Activated CD4-positive, alpha-beta T cell treated with anti-CD3 and anti-CD28 coated beads for 36 hours (primary cell): ENCODE measurements at places on chromosomes 1 and 21.

- DNase-seq, result no peak
Observed at GRCh38 chr1:114559356-114559755, 22.1 kb downstream of the BCAS2 start.

- no peak for DNase-seq
Observed at GRCh38 chr1:30257322-30257721, 466.1 kb downstream of the MATN1 start.

- no peak for DNase-seq
Observed at GRCh38 chr1:244782056-244782455, 53.4 kb upstream of the COX20 start.

- DNase-seq, result no peak
Observed at GRCh38 chr21:37967036-37967435, 50.8 kb upstream of the KCNJ6 start.

- no peak for DNase-seq
Observed at GRCh38 chr1:242008826-242009495, 10.1 kb upstream of the MAP1LC3C start.

DNA sequence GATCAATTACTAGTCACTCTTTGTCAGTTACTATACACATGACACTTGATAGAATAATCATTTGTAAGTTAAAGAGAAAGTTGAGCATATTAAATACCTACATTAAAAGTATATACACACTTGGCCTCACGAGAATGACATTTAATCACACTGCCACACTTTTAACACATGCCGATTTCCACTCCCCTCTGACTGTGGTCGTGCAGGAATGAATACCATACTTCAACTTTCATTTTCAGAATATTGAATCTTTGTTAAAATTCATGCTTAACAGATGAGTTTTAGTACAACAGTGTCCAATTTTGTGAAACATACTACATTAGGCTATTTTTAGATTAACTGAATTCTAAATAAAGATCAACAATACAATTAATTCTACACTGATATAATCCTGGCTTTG lies 78.2 kb upstream of the SDC3 start:
- no peak for DNase-seq

DNA sequence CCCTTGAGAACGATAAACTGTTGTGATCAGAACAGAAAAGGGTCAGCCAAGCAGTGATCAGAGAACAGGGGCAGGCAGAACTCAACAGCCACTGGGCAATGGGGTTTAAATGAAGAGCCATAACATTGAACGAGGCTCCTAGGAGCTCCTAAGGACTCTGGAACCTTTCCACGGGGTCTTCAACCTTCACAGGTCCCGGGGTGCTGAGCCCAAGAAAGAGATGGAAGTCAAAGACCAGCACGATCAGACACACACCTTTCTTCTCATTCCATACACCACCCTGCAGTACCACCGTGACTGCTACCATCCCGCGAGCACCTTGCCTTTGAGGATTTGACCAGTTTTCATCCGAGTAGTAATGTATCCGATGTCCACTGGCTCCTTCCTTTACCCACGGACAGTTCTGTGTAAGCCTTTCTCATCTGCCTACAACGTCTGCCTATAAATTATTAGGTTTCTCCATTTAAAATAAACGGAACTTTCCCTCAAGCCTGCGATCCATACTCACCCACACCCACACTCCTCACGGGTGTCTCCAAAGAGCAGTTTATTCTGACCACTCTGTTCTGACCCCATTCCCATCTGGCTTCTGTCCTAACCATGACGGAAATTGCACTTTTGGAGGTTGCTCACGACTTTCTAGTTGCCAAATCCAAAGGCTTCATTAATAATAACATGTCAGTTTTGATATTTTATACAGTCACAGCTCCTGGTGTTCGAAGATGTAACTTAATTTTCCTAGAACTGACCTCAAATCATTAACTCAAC lies 16.8 kb upstream of the HHAT start:
- DNase-seq, result no peak

DNA sequence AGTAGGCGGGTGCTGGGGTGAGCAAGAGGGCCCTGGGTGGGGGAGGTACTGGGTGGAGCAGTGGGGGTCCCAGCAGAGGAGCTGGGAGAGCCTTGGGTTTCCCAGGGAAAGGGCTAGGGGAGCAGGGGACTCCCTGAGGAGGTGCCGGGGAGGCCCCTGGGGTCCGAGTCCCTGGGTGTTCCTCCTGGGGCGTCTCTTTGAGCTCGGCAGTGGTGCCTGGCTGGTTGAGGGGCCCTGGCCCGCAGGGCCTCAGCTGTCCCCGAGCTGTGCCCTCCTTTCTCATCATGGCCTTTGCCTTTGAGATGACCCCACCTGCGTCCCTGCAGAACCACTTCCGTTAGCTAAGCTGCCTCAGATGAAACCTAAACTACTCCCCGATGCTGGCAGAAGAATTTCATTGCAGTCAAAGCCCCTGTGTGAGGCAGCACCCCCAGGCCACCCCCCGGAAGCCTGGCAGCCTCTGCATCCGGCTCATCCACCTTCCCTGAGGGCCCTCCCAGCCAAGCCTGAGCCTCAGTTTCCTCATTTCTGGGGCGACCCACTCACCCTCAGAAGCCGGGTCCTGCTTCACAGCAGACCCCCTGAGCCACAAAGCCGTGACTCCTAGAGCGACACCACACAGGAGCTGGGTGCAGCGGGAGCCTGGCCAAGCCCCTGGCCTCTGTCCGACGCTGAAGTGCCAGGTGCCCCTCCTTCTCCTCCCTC lies 43.5 kb upstream of the TRAPPC10 start:
- DNase-seq, result no peak

DNA sequence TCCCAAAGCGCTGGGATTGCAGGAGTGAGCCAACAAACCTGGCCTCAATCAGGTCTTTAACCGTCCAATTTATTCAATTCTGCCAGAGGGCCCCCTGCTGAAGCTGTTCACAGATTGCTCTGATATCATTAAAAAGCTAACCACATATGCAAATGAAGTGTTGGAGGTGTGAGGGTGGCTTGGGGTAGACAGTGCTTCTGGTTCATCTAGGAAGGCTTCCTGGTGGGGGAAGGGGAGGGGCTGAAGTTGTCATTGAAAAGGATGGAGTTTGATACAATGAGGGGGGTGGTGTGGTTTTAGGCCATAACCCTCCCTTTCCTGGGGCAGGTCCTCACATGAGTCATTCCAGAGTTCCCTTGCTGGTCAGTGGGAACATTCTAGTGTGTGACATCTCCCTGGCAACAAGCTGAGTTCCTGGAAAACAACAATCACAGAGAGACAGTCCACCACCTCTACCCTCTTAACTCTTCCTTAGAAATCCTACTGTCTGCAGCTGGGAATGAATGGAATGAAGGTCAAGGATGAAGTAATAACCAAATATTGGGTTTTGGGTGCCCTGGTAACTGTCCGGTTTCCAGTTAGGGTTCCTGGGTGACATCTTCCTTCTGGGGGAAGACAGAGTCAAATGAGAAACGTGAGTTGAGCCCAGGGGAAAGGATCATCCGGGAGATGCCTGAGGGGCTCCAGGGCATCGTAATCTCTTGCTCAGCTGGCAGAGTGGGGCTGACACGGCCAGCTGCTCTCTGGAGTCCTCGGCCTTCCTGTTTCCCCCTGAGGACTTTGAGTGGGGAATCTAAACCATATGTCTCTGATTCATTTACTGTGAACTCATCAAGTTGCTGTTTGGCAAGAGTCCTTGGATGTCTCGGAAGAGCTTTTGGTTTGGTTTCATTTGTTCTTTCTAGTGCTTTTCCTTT lies 32.2 kb downstream of the BATF3 start:
- no peak for DNase-seq

DNA sequence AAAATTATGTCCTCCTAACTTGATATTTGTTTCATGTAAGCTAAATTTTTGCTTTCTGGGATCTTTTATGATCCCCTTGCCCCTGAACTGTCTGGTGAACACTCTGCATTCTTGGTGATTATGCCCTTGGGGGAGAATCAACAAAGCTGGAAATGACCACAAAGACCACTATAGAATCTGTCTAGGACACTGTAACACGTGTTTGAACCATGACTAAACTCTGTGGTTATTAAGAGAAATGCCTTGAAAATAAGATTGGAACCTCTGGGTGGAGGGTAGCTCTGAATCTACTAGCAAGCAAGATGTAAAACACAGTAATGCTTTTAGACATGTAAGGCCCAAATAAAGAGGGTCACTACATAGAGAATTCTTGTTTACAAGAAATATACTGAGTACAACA lies 237.5 kb downstream of the HMCN1 start:
- no peak for DNase-seq

DNA sequence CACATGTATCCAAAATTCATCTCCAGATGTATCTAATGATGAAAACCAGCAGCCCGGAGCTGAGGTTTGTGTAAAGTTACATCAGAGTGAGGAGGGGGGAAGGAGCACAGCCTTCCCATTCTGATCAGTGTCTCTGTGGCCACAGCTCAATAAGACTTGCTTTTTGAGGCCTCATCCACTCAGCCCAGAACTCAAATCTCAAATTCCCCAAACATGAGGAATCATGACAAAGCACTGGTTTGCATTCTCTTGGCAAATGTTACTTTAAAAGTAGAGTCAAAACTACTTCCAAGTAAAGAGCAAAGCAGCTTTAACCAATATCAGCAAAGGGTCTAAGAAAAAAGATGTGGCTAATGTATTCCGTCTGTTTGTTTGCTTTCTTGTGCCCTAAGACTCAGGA lies 30.9 kb downstream of the CCN1 start:
- DNase-seq, result no peak

GRCh38 chr21:19557046-19557445 lies 1153.5 kb upstream of the TMPRSS15 start:
- no peak for DNase-seq

DNA sequence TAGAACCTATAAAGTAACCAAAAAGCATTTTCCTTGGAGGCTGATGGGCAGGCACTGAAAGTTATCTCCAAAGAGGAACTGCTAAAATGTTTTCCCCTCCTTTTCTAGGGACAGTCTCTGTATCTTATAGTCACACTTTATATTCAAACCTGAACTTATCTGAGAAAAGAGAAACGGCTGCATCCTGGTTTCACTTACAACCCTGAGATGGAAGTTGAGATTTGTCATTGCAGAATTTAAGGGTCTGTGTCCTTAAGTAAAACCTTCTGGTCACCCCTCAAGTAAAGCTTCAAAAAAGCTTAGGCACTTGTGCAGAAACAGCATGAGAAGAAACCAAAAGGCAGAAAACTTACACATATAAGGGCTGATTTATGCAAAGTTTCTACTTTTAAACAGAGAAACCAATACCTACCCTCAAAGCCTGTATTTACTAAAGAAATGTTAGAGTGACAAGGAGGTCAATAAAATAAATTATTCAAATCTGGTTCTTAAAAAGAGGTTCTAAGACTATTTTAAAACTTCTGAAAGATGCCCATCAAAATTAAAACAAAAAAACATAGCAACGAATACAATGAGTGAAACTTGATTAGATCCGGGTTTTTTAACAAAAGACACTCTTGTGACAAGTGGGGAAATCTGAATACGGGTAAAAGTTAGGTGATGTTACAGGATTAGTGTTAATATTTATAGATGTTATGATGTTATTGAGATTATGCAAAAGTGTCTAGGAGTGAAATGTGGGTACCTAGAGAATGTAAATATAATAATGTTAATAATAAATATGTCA lies 9.9 kb downstream of the CD58 start:
- no peak for DNase-seq

GRCh38 chr1:232880354-232880753 lies 70.1 kb upstream of the NTPCR start:
- peak; percentile 41 for DNase-seq

DNA sequence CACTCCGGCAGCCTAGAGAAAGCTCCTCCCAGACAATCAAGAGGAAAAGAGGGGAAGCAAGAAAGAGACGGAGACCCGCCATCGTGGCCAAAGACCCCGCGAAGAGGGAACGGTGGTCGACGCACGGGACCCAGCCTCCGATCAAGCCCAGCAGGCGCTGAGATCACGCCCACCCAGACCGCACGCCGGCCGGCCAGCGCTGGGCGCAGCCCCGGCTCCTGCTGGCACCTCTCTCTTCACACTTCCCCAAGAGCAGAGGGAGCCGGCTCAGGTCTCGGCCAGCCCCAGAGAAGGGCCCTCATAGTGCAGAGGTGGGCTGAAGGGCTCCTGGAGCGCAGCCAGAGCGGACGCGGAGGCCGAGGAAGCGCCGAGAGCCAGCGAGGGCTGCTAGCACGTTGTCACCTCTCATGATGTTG lies 918.4 kb upstream of the ADAMTS5 start:
- no peak for DNase-seq

- DNase-seq, result no peak
Observed at GRCh38 chr1:154972517-154973343, 1.8 kb upstream of the CKS1B start.

- DNase-seq, result no peak
Observed at GRCh38 chr1:214447557-214447871, 103.9 kb downstream of the PTPN14 start.

DNA sequence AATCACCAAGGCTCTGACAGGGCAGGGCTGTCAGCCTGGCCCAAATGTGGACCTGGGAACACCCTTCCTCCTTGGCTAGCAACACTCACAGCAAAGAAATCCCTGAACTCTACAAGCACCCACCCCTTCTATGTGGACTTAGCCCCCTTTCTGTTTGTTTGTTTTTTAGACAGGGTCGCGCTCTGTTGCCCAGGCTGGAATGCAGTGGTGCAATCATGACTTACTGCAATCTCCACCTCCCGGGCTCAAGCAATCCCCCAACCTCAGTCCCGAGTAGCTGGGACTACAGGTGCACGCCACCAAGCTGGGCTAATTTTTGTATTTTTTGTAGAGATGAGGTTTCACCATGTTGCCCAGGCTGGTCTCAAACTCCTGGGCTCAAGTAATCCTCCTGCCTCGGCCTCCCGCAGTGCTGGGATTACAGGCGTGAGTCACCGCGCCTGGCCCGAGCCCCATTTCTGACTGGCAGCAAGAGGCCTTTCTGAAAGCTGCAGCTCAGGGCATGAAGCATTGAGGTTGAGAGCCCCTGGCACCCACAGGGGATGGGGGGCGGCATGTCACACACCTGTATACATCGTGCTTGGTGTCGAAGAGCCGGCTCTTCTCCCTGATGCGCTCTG lies 16.2 kb downstream of the RIPK4 start:
- no peak for DNase-seq

DNA sequence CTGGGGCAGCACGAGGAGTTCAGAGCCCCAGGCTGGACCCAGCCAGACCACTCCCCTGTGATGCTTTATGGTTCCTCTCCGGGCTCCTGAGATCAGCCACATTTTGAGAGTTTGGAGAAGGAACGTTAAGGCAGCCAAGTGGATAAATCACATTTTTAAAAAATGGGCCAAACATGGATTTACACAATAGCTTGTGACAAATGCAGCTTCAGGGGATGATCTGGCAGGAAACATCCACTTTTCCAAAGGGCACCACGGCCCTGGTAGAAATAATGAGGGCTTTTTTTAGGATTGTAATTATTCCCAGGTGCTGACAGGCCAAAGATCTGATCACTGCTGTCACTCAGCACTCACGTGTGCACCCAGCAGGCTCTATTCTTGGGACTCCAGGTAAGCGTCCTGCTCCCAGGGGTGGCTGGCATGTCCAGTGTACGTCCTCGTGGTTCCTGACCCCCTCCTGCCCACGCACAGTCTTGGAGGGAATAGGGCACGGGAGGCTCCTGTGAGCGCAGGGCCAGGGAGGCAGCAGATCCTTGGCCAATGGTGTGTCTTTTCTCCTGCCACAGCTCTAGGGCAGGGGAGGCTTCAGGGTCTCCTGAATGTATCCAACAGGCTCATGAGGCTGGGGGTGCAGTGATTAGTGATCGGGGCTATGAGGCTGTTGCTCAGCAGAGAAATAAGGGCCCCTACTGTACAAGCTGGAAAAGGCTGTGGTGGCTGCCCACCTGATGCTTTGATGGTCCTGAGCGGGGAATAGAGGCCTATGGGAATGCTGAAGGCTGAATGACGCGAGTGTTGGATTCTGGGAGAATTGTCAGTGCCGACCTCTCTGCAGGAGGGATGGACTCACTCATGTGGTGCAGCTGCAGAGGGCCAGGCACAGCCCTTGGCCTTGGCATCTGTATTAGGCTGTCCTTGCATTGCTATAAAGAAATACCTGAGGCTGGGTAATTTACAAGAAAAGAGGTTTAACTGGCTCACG lies 415.7 kb downstream of the PTPRU start:
- DNase-seq, result no peak
